ENCODE measurements at places on chromosomes 7 and 10.

GRCh38 chr10:28892818-28893547 is 215.7 kb downstream of the BAMBI start:
- DNase-seq = peak; percentile 54

- DNase-seq = no peak
Measured at GRCh38 chr7:156470399-156471320, 169.9 kb upstream of the RNF32 start.

GRCh38 chr7:69553190-69553589 is 45.1 kb upstream of the AUTS2 start:
- DNase-seq = no peak

DNA sequence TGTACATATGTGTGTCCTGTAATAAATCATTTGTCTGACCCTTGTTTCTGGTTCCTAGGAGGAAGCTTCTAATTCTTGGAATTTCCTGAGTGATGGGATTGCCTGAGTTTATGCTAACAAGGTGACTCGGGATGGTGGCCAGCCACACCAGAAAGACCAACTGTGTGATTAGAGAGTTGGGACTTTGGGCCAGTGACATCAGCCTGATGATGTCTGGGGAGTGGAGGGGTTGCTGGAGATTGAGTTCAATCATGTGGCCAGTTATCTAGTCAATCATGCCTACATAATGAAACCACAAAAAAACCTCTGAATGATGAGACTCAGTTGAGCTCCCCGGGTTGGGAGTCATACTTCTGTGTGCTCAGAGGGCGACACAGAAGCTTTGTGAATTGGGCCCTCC is 23.5 kb upstream of the CARD11 start:
- DNase-seq = no peak

DNA sequence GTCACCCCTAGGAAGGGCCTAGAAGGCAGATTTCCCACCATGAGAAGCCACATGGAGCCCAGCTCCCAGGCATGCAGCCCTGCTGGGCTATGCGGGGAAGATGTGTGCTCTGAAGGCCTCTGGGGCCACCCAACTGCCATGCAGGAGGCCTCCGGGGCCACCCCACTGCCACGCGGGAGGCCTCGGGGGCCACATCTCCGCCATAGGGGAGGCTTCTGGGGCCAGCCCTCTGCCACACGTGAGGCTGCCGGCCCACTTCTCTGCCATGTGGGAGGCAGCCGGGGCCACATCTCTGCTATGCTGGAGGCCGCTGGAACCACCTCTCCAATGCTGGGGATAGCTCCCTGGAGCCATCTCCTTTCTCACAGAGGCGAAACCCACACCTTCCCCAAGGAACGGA is 451.8 kb downstream of the DNAJB6 start:
- no peak for DNase-seq

GRCh38 chr7:17548014-17548653 is 249.7 kb downstream of the AHR start:
- DNase-seq = no peak

DNA sequence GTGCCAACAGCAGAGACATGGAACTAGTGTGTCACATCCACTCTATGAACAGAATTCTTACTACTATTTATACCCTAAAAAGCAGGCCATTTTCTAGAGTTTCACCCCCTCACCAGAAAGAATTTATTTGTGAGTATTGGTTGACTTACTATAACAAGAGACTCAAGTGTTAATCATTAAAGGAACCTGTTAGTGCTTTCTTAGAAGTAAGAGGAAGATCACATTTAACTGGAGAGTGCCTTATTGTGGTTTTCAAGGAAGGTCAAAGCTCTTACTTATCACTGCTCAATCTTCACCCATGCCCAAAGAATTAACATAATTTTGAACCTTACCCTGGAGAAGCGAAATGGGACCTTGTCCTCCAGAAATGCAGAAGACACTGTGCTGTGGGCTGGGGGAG is 169.3 kb upstream of the PRSS1 start:
- no peak for DNase-seq

GRCh38 chr7:106775552-106775936 is 89.5 kb upstream of the PIK3CG start:
- peak; percentile 75 for DNase-seq

GRCh38 chr7:50293509-50294179 is 10.9 kb upstream of the IKZF1 start:
- no peak for DNase-seq

DNA sequence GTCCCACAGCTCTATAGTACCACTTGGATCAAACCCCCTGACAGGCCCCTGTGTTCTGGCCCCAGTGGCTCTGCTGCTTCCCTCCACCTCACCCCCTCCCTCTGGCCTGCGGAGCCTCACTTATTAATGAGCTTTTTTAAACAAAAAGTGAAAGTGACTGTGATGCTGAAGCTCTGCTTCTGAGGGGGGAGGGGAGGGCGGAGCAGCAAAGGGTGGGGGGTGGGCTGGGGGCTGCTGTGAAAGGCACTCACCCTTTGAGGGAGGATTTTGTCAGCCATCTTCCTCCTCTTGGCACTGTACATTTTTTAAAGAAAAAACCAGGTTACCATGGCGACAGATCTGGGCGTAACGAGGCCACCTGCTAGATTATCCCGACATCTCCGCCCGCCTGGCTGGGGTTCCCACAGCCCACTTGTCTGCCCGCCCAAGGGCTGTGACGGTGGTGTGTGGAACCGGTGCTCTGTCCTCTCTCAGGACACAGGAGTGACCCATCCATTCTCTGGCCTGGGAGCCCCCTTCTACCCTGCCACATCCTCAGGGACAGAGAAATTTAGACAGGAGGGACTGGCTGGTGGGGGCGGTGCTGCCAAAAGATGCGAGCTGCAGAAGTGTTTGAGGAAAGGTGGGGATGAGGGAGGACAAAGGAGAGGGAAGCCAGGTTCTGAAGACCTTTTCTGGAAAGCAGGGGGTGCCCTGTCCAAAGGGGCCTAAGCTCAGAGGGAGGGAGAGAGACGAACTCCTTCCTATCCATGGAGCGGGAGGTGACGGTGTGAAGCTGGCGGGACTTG is 4.9 kb downstream of the SMARCD3 start:
- no peak for DNase-seq

GRCh38 chr7:98085674-98086073 is 21.0 kb upstream of the LMTK2 start:
- no peak for DNase-seq

DNA sequence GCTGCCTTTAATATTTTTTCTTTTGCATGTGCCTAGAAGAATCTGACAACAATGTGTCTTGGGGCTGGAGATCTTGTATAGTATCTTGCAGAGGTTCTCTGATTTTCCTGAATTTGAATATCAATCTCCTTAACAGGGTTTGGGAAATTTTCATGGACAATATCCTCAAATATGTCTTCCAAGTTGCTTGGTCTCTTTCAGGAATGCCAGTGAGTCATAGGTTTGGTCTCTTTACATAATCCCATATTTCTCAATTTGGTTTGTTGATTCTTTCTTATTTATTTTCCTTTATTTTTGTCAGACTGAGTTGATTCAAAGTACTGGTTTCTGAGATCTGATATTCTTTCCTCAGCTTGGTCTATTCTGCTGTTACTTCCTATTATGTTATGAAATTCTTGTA is 208.7 kb upstream of the GLI3 start:
- no peak for DNase-seq

DNA sequence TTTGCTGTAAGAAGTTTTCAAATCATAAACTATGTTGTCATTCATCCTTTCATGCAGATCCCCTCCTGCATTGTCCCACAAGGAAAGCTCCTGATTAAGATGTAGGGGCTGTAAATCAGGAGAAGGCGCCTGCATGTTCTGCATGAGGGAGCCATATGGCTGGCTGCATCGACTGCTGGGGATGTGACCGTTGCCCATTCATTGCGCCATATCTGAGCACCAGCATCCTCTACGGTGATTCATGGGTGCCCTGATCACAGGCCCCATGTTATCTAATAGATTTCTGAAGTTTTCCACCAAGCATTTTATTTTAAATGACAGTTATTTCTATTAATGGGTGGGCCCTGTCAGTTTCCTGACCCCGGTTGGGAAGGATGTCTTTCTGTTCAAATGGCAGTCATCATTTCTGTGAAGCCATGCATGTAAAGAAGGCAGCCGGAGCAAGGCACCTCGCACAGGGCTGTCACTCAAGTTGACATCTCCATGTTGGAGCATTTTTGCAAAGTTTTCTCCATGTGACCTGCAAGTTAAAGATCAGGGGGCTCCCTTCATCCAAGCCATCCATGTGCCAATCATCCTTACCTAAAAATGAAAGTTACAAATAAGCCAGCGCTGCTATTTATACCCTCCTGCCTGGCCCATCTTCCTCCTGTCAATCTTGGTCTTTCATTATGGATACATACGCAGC is 128.8 kb downstream of the TEX36 start:
- DNase-seq = no peak

DNA sequence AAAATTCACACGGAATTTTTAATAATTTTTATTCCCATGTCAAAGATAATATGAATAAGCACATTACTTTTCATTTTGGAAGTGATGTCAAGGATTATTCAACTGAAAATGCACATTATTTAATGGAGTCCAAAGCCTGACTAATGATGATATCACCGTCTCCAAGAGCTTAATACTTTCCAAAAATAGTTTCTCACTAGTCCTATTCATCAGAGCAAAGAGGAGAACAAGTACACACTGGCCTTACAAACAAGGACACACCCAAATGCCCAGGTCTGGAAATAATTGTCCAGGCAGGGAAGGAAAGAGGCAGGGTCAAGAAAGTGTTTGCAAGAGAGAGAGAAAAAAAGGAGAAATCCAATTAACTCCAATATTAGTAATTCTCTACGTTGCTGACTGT is 216.8 kb upstream of the CCDC6 start:
- peak; percentile 55 for DNase-seq

DNA sequence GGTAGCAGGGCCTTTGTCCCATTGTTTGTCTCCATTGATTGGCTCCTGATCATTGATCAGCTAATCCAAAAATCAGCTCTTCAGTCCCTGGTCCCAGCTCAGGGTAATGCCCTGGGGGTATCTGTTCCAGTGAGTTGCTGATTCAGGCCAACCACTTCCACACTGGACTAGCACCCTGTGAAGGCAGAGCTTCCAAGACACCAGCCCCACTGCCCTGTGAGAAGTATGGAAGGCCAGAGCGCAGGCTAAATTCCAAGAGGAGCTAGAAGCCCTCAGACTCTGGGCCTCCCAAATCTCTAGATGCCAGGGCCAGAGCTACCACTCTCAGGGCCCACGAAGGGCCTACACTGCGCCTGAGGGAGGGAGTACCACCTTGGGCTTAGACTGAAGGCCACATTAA is 10.4 kb downstream of the TMEM72 start:
- DNase-seq = no peak

- no peak for DNase-seq
Measured at GRCh38 chr7:37342688-37343471, 105.8 kb downstream of the ELMO1 start.

GRCh38 chr7:38462819-38463218 is 168.4 kb downstream of the AMPH start:
- DNase-seq = no peak

- no peak for DNase-seq
Measured at GRCh38 chr7:116111475-116111874, 80.9 kb upstream of the TFEC start.

GRCh38 chr10:132743925-132744490 is 41.9 kb downstream of the NKX6-2 start:
- no peak for DNase-seq

GRCh38 chr7:25117226-25118047 is 7.6 kb downstream of the CYCS start:
- no peak for DNase-seq

GRCh38 chr10:80407812-80408241 is 524 bp upstream of the PRXL2A start:
- peak; percentile 19 for DNase-seq

DNA sequence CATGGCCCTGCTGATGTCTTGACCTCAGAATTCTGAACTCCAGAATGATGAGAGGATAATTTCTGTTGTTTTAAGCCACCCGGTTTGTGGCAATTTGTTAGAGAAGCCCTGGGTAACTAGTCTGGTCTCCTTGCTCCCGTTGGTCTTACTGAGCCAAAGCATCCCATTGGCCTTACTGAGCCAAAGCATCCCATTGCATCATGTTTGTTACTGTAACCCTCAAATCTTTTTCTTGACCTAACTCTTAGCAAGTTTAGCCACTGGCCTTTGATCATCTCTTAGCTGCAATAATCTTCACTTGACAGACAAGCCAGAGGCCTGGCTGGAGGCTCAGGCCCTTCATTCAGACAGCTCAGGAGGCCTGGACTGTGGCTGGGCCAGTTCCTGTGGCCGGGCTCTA is 21.8 kb downstream of the TBXAS1 start:
- no peak for DNase-seq

- DNase-seq = no peak
Measured at GRCh38 chr10:98486421-98486820, 39.7 kb upstream of the HPS1 start.

DNA sequence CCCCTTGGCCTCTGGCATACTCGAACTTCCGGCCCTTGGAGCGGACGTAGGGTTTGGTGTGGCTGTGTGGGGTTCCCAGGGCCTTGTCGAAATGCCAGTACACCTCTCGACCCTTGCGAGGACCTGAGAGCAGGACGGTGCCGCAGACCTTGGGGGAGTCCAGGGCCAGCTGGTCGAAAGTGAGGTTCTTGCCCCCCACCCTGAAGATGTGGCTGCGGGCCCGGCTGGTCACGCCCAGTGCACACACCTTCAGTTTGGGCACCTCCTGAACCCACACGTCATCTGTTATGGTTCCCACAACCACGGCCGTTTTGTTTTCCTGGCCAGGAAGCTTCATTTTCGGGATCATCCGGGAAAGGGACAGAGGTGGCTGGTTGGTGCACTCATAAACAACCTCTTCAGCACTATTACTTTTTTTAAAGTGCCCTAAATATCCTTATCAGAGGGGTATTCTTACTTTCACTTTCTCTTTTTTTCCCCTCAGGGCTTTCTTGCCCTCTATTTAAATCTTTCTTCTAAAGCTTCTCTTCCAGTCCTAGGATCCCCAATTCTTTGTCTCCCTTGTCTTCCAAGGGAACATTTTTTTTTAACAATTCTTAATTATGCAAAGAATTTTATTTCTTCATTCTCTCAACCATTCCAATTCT is 44.9 kb upstream of the FAM3C start:
- DNase-seq = no peak

Measured in COLO829 (cell line).